Stimulated activated CD4-positive, alpha-beta T cell treated with anti-CD3 and anti-CD28 coated beads, Interleukin-1b, Interleukin-23, amount 100 ng/mL, for 1 hour (primary cell): ENCODE measurements at places on chromosomes 2 and 18.
A peak's percentile ranks its signal among the peaks of the same experiment; 100 is the strongest.

- DNase-seq: no peak
Measured at GRCh38 chr18:62324181-62324828, 805 bp upstream of the TNFRSF11A start.

GRCh38 chr2:126858436-126858835, 40.3 kb upstream of the TEX51 start:
- no peak for DNase-seq

DNA sequence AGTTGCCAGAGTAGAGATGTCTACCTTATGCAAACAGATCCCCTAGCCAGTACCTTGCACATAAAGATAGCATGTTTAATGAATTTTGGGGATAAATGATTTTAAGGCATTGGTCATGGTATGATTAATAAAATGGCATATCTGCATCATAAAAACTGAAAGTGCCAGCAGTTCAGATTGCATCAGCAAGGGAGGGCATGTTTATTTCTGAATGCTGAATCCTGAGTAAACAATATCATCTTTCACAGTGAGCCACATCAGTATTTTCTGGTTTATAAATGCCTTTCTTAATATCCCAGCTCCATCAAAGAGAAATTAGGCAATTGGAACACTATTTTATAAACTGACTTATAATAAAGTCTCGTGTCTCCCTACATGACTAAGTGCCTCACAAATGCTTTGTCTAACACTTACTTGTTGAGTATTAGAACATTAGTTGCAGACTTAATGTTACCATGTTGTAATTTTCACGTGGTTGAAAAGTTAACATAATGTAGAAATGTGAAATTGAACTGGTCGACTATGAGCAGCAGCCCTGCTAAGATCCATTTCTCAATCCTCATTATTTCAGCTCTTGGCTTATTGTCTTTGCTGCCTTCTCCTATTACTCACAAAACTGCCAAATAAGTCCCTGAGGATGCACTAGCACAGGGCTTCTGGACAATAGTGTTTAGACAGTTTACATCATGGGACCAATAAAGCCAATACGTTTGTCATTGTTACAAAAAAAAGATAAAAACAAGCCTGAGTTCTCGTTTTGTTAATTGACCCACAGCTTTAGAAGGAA, 48.0 kb downstream of the LANCL1 start:
- DNase-seq: no peak

DNA sequence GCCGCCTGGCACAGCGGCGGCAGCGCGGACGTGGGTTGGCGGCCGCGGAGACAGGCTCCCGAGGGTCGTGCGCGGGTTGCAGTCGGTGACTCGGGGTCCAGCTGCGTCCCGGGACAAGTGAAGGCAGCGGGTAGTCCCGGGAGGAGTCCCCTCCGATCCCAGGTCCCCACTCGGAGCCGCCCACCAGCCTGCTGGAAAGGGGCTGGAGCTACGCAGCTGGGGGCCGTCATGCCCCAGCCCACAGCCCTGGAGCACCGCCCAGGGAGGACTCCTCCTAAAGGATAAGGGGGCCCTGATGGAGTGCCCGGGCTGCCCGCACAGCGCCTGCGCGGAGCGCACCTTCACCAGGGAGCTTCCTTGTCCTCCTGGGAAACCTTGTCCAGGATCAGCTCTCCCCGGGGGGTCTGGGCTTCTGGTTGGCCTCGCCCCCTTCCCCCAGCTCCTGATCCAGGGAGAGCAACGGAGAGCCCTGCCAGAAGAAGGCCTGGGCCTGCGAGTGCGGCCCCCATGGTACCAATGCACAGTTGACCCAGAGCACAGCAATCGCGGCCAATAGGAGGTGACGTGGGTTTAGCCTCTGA, 25.9 kb upstream of the ALPP start:
- DNase-seq: no peak

GRCh38 chr2:191617575-191617974, 60.4 kb upstream of the NABP1 start:
- DNase-seq: peak; percentile 22

DNA sequence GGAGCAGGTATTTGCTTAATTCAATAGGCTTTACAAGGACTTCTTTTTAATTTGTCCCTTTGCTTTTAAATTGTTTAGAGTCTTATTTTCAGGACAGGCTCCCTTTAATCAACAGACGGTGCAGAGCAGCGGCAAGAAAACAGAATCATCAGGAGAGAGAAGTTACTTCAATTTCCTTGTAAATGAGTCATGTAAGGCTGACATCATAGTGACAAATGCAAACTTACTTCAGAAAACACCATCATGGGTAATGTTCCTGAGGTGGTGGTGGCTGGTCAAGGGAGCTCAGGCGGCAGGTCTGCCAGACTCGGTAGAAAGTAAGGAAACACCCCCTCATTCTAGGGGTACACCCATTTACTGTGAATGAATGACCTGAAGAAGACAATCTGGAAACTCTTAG, 395.1 kb downstream of the FBXO15 start:
- no peak for DNase-seq

- DNase-seq: no peak
Measured at GRCh38 chr2:39542523-39542922, 105.4 kb upstream of the MAP4K3 start.

GRCh38 chr2:705971-706511, 28.8 kb upstream of the TMEM18 start:
- no peak for DNase-seq
